Body of pancreas (tissue), 4 donors: ENCODE measurements at places on chromosomes 4 and X. TPM values are rescaled to one million over a fixed set of nuclear protein-coding genes. Genes with fewer than 3 reads are reported as not detected.

GRCh38 chrX:23840674-23841073 lies 57.7 kb downstream of the SAT1 start:
- no peak for DNase-seq

GRCh38 chr4:40524366-40525041 lies 105.2 kb downstream of the RBM47 start:
- DNase-seq: no peak

- no peak for DNase-seq
Measured at GRCh38 chr4:129355031-129355430, 259.1 kb downstream of the C4orf33 start.

DNA sequence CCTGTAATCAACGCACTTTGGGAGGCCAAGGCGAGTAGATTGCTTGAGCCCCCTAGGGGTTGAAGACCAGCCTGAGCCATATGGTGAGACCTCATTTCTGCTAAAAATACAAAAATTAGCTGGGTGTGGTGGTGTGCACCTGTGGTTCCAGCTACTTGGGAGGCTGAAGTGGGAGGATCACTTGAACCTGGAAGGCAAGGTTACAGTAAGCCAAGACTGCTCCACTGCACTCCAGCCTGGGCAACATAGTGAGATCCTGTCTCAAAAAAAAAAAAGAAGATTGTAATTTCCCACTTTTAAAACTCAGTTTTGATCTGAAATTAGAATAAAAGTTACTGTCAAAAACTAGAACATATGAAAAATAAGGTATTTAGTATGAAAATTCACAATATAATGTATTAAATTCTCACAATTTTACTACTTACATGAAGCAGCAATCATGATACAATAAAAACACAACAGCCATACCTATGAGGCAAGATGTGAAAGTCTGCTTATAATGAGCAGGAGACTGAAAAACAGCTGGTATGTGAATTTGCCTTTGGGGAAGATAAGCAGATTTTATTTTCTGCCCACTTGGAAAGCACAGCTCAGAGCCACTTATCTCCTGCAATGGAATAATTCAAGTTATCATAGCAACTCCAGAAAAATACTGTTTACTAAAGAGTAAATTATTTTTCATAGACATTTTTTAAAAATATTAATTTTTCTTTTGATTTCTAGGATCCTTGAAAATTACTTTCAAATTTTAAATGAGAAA lies 50.6 kb downstream of the ZGRF1 start:
- no peak for DNase-seq

GRCh38 chr4:172927096-172927814 lies 241.4 kb upstream of the GALNT7 start:
- no peak for DNase-seq

- DNase-seq: no peak
Measured at GRCh38 chrX:94121799-94122198, 447.8 kb downstream of the FAM133A start.

DNA sequence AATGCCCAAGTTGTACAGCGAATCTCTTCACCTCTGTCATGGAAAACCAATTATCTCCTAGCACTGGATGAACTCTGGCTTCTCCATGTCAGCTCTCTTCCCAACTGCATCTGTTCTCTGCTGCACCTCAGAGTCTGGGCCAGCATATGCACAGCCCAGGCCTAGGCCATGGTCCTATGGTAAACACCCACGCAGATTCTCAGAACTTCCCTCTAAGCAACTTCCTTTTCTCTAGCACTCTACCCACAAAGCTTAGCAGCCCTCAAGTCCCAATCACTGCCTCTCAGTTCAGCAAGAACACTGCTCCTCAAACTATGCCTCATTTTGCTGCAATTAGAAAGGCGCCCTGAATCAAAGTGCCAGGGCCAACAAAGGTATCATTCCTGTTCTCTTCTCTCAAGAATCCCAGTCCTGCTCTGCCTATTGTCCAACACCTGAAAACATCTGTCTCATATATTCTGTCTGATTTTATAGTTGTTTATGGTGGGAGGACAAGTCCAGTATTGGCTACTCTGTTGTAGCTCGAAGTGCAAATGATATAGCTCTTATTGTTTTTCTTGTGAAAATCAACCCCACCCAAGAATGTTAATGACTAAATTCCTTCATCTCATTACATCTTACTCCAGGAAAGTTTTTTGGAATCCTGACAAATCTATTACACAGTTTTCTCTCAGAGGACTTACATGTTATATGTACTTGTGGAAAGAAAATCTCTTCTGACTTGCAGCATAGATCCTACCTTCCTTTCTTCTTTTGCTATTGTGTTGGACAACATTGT lies 85.4 kb downstream of the DCHS2 start:
- no peak for DNase-seq

GRCh38 chrX:16445166-16445752 lies 204.7 kb upstream of the S100G start:
- DNase-seq: peak; percentile 37

DNA sequence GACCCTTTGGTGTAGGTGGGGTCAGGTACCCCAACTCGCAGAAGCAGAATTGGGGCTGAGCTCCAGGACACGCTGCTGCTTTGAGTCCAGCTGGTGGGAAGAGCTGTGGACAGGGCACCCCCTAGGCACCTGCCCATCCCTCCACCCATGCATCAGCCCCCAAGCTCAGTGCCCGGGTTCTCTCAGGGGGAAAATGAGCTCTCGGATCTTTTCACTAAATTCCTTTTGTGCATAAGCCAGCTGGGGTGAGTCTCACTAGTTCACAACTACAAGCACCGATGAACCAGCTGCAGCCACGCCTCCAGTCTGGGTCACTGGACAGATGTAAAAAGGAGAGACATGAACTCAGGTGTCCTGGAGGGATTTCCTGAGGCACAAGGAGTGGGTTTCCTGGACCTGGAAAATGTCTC lies 286.8 kb downstream of the CRLF2 start:
- no peak for DNase-seq

GRCh38 chr4:5755679-5756078 lies 44.7 kb downstream of the EVC start:
- DNase-seq: no peak

GRCh38 chrX:20838477-20838876 lies 535.7 kb upstream of the CNKSR2 start:
- no peak for DNase-seq

DMRTC1 gene
- not detected for total RNA-seq

CENPVL1 gene
- total RNA-seq: not detected
